ENCODE measurements at places on chromosomes 7 and 10. TPM values are rescaled to one million over a fixed set of nuclear protein-coding genes. Genes with fewer than 3 reads are reported as not detected.

GRCh38 chr10:70052462-70053217, at the start of gene MACROH2A2:
TSS of gene MACROH2A2 (plus strand) at chr10:70052846. CDS start at chr10:70075659, 22,813 bp downstream.
- peak; percentile 4 for DNase-seq

GRCh38 chr7:30463405-30464145, 15.0 kb downstream of the NOD1 start:
- DNase-seq: no peak

- DNase-seq: no peak
These were observed 104.9 kb downstream of the CREB5 start for GRCh38 chr7:28517206-28517605.

- DNase-seq: peak; percentile 58
These were observed 23.5 kb upstream of the C1QL3 start for GRCh38 chr10:16545116-16545736.

- DNase-seq: no peak
These were observed 42.3 kb downstream of the SUGCT start for GRCh38 chr7:40177071-40177470.

GRCh38 chr10:71695502-71696476, 23.8 kb downstream of the C10orf105 start:
- DNase-seq: peak; percentile 20

Gene SYNPO2L
- not detected for total RNA-seq

DNA sequence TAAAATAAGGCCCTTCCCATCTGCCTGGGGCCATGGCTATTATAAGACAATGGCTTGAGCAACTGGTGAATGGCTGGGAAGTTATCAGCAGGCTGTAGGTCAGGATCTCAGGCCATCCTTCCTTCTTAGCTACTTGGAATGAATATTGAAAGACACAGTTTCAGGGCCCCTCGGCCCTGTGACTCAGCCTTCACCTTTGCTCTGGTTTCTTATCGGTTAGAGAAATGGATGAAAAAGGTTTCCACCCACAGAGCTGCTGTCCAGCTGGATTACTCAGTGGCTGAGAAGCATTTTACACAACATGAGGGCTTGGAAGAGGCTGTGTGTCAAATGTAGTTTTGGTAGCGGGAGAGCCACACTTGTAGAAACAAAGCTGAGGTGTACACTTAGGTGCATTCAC, 9.4 kb downstream of the ACSL5 start:
- DNase-seq: peak; percentile 65

GRCh38 chr10:7085147-7085912, 325.5 kb downstream of the SFMBT2 start:
- DNase-seq: no peak

- no peak for DNase-seq
These were observed 2.5 kb downstream of the H2BK1 start for GRCh38 chr7:151207804-151208203.

- no peak for DNase-seq
These were observed 67.3 kb upstream of the SHH start for GRCh38 chr7:155879592-155879991.

- DNase-seq: no peak
These were observed 115.4 kb downstream of the NT5C2 start for GRCh38 chr10:103077491-103078308.

DNA sequence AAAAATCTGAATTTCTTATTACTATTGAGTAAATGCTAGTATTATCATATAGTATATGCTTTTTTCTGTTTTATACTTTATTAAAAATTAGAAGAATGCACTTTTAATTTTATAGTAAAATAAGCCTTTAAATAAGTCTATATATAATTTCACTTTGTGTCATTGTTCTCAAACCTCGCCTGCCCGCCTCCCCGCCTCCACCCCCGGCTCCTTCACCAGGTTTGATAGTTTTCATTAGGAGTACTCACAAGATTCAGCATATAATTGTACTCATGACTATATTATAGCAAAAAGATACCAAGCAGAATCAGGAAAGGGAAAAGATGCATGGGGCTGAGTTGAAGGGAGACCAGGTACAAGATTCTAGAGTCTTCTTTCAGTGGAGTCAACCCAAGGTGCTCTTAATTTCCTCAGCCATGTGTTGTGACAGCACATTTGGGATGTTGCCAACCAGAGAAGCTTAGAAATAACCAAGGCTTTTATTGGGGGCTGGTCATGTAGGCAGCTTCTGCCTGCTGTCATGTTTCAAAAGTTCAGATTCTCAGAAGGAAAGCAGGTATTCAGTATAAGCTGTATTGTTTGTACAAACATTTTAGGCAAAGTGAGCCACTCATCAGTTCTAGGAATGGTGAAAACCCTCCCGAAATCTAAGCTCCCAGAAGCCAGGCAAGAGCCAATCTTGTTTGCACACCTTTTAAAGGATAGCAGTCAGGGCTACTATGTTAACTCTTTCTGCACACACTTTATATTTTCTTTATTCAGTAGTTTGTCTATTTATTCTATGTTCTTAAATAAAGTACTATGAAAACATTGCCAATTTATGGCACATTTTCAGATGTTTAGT, 12.3 kb downstream of the NHLRC2 start:
- peak; percentile 14 for DNase-seq

Gene CYP26C1
- total RNA-seq: 0.44 TPM

DNA sequence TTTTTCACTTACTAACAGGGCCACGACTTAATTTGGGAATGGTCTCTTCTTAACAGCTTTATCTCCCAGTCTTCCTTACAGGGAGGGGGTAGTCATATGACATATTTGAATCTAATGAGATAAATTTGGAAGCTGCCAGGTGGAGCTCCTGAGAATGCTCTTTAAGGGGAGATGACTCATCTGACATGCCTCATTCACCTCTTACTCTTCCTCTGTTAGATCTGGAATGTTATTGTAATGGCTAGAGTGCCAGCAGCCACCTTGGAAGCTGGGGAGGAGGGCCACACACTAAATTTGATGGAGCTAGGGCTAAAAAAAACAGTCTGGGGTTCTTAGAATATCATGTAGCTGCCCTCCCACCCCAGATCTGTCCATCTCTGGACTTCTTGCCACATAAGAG, 22.7 kb downstream of the HECW1 start:
- DNase-seq: no peak

GRCh38 chr7:159039716-159040115, 105.0 kb downstream of the VIPR2 start:
- DNase-seq: no peak

Gene TUBAL3
- not detected for total RNA-seq

DNA sequence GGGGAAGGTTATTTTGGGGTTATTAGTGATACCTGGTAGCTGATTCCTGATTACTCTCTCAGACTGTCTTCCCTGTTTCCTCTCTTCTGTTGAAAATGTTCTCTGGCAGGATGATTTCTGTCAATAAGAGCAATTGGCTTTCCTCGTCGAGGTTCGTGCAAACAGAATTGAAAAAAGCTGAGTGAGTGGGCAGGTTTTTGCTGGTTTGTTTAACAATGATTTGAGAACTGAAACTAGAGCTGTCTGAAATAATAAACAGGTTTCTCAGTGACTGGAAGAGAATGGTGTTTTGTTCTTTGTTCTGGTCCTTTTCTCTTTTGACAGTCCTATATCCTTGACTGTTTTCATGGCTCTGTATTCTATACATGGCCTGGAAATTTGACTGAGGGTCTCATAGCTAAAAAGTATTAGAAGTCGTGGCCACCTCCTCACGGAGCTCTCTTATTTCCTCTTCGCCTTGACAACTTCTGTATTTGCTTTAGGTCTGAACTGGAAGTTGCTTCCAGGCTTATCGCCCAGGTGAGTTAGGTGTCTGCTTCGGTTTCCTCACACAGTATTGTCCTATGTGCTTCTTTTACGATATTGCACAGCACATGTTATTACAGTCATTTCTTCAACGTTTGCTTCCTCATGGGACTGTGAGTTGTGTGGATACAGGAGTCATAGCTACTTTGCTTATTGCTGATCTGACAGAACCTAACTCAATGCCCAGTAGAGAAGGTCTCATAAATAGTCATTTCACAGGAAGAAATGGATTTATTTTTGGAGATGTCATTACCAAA, 403.6 kb downstream of the NRG3 start:
- no peak for DNase-seq
